ENCODE measurements at places on chromosomes 3 and 15.

GRCh38 chr3:156769721-156770654 is 56.2 kb upstream of the LEKR1 start:
- DNase-seq = no peak

GRCh38 chr15:37165395-37165794 is 65.0 kb upstream of the MEIS2 start:
- no peak for DNase-seq

DNA sequence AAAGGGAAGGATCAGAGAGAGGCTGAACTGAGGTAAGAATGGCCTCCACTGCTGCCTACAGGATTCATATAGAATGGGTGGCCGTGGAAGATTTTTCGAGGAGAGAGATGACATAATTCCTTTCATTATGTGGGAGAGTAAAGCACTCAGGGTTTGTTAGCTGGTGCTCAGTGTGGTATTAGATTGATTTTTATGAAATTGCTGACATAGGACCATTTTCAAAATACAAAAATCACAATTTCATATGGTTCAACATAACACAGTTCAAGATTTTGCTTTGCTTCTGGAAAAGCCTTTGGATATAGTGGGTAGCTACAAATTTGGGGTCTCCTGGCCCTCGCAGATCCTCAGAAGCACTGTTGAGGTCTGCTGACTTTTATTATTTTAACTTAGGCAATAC is 95.4 kb downstream of the KCNAB1 start:
- DNase-seq = no peak

- DNase-seq = no peak
Measured at GRCh38 chr3:81152156-81152555, 609.3 kb downstream of the GBE1 start.

DNA sequence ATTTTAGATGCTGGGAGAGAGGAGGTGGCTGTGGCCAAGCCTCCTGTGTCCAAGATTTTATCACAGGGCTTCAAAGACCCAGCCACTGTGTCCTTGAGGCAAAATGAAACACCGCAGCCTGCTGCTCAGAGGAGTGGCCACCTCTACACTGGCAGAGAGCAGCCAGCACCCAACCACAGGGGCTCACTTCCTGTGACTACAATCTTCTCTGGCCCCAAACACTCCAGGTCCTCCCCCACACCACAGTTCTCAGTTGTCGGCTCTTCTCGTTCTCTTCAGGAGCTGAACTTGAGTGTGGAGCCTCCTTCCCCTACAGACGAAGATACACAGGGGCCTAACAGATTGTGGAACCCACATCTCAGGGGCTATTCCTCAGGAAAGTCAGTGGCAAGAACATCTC is 45.6 kb downstream of the CDAN1 start:
- no peak for DNase-seq

DNA sequence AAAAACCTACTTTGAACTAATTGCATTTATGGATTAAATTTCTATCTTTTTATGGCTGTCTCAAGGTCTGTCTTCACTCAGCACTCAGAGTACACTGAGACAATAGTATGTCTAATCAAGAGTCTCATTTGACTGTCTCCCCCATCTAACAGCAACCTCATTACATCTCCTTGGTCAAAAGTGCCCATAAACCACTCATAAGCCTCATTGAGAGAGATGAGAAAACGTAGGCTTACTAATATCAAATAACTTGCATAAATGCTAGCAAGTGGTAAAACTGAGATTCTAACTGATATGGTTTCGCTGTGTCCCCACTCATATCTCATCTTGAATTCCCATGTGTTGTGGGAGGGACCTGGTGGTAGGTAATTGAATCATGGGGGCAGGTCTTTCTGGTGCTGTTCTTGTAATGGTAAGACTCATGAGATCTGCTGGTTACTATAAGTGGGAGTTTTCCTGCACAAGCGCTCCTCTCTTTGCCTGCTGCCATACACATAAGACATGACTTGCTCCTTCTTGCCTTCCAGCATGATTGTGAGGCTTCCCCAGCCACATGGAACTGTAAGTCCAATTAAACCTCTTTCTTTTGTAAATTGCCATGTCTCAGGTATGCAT is 113.9 kb downstream of the TFDP2 start:
- DNase-seq = no peak

- DNase-seq = no peak
Measured at GRCh38 chr3:142664819-142665218, 59.0 kb upstream of the TRPC1 start.

GRCh38 chr3:143951351-143951971 is 20.2 kb upstream of the DIPK2A start:
- DNase-seq = no peak

GRCh38 chr3:16504242-16504641 is 9.3 kb downstream of the RFTN1 start:
- DNase-seq = no peak

GRCh38 chr15:50542887-50543210 is 3.6 kb downstream of the USP50 start:
- DNase-seq = no peak

- no peak for DNase-seq
Measured at GRCh38 chr3:184683234-184683633, 28.6 kb downstream of the MAGEF1 start.

Data from coronary artery (tissue), 2 donors.